ENCODE measurements at places on chromosomes 2 and 18. TPM values are rescaled to one million over a fixed set of nuclear protein-coding genes. Genes with fewer than 3 reads are reported as not detected.

- peak overlapping the region; percentile 59 for H3K27ac ChIP-seq
- DNase-seq = no peak
- H3K27me3 ChIP-seq = no peaks in the 10 kb centered on the region
- no peaks in the 10 kb centered on the region for H3K4me1 ChIP-seq
- H3K4me3 ChIP-seq = no peak overlapping the region
Measured at GRCh38 chr2:9407363-9407811, 15.9 kb downstream of the ITGB1BP1 start.

GRCh38 chr2:185284696-185285095, 453.9 kb upstream of the FSIP2 start:
- no peak overlapping the region for H3K27ac ChIP-seq
- no peaks in the 10 kb centered on the region for H3K27me3 ChIP-seq
- no peak for DNase-seq
- H3K4me3 ChIP-seq = no peak overlapping the region
- H3K4me1 ChIP-seq = no peaks in the 10 kb centered on the region

DNA sequence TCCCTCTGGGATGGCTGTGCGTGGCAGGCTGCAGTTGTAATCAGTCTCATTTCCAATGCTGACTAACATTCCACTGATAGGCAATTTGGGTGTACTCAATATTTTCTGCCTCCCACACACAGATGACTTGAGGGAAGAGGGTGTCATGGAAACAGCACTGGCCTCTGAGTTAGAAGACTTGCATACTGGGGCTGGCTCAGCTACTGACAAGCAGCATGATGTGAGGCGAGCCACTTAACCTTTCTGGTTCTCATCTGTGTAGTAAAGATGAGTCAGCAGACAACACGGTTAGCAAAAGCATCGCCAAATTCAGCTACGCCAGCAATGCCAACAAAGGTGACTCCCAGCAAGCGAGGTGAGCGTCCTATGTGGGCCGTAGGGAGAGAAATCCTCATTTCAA, 73.5 kb downstream of the COLEC12 start:
- no peaks in the 10 kb centered on the region for H3K4me1 ChIP-seq
- DNase-seq = no peak
- H3K27me3 ChIP-seq = no peaks in the 10 kb centered on the region
- no peak overlapping the region for H3K27ac ChIP-seq

DNA sequence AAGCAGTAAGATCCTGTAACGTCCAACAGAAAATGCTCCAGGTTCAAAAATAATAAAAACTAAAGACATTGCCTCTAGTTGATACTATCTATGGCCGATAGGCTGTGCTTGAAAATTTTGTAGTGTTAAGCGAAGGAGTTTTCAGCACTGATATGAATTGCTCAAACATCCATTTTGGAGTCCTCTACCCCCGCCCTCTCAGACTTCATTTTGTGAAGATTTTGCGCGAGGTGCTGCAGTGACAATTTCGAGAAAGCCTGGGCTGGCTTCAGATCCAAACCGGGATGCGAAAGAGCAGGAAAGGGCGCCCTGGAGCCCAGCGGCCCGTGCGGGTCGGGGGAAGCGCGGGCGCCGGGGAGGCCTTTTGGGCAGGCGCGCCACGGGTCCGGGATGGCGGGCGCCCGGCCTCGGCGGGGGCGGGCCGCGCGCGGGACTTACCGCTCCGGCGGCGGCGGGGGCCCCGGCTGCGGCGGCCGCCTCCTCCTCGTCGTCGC, 1.8 kb downstream of the SP3 start:
- H3K4me1 ChIP-seq = no peaks in the 10 kb centered on the region
- DNase-seq = no peak
- H3K4me3 ChIP-seq = peak overlapping the region; percentile 100
- H3K36me3 ChIP-seq = no peaks in the 10 kb centered on the region

DNA sequence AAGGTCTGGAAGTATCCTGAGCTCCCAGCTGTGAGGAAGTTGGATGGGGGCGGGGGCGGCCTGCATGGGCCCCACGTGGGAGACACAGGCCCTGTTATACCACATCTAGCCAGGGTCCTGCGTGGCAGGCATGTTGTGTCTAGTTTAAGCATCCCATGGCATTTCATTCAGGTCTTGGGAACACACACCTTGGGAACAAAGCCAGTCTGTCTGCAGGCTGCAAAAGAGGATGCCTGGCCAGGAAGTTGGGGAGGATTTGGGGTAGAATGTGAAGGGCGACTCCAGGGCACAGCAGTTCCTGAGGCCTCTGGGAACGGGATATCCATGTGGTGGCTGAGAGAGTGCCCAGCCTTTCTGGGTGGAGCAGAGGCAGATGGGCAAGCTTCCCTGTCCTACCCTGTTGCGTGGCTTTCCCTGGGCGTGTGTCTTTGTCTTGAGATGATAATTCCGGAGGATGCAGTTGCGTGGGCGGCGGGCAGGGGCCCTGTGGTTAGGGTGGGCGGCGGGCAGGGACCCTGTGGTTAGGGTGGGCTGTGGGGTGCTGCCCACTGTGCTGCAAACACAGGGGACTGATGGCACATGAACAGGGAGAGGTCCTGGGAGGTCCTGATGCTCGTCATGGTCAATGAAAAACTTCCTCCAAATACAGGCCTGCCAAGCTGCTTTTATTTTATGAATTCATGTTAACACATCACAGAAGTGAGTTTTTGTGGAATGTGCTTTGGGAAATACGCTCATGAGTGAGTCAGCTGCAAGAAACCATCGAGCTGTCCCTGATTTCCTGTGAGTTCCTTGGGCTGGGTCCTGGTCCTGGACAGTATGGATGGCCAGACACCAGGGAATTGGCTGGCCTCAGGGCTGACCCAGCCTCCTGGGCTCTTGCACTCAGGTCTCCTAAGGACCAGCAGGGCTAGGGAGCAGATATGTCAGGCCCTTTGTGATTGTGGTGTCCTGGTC, 90.0 kb upstream of the HS6ST1 start:
- no peak for DNase-seq

DNA sequence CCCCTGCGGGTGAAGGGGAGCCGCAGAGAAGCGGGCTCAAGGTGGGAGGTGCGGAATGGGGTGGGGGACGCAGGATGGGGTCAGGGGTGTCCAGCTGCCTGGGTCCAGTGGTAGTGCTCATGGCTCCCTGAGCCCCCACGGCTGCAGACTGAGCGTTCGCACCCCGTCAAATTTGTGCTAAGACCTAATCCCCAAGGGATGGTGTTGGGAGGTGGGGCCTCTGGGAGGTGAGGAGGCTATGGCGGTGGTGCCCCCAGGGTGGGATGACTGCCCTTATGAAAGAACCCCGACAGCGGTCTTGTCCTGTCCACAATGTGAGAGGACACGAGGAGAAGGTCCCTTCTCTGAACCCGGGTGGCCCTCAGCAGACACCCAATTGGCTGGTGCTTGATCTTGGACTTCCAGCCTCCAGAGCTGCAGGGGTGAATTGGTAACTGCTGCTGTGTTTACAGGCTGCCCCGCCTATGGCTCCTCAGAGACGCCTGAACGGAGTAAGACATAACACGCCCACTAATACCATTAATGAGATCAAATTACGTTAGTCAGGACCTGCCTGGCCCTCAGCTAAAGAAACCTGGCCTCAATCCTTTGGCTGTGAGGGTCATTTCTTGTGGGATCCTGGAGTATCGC, 42.6 kb downstream of the PXDN start:
- H3K36me3 ChIP-seq = no peaks in the 10 kb centered on the region
- H3K4me3 ChIP-seq = no peak overlapping the region
- no peak for DNase-seq
- no peaks in the 10 kb centered on the region for H3K4me1 ChIP-seq

DNA sequence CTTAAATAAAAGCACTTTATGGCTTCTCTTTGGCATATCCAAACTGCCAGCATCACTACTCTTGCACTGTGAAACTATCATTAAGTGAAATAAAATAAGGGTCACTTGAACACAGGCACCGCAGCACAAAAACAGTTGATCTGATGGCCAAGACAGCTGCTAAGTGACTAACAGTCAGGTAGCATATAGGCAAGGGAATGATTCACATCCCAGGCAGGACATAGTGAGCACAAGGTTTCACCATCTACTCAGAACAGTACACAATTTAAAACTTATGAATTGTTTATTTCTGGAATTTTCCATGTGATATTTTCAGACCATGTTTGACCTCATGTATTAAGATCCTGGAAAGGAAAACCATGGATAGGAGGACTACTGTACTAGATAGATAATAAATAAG, 214.2 kb downstream of the MREG start:
- H3K36me3 ChIP-seq = no peaks in the 10 kb centered on the region
- H3K4me3 ChIP-seq = no peak overlapping the region
- DNase-seq = no peak
- H3K4me1 ChIP-seq = peaks cover 4% of the 10 kb centered on the region

GRCh38 chr18:76461148-76461547, 33.9 kb downstream of the ZNF516 start:
- no peaks in the 10 kb centered on the region for H3K27me3 ChIP-seq
- H3K36me3 ChIP-seq = no peaks in the 10 kb centered on the region
- no peak overlapping the region for H3K4me3 ChIP-seq
- no peak overlapping the region for H3K27ac ChIP-seq
- no peak for DNase-seq

The NRP2 gene
- 41.5 TPM for total RNA-seq

The CD207 gene
- total RNA-seq = not detected

Data from aorta (tissue), 5 donors.